ENCODE measurements at places on chromosomes 7 and 10.

GRCh38 chr7:49244543-49244942 is 320.2 kb downstream of the CDC14C start:
- DNase-seq = no peak

GRCh38 chr10:104479906-104480593 is 126.4 kb downstream of the CFAP58 start:
- DNase-seq = no peak

DNA sequence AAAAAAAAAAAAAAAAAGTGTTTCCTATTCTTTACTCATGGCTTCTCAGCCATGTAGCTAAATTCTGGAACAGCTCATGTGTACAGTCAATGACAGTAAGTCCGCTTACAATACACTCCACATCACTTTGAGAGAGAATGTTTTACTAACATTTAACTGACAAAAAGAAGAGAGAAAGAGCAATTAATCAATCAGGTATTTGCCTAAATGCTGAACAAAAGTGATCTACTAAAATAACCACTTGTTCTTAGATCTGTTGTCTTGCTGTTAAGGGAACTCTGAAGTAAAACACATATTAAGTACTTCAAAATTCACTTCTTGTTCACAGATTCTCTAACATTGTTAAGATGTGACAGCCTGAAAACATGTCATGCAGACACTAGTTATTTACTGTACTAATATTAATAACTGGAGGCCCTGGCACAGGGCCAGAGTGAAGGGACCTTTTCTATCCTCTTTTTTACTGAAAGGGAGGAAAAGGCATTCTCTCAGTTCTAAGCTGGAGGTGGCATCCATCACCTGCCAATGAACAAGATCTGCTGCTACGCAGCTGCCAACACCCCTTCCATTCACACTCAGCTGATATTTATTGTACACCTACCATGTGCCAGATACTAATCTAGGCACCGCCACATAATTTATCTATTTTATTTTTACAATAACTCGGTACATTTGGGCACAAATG is 72.6 kb downstream of the AHR start:
- DNase-seq = no peak

- DNase-seq = no peak
Measured at GRCh38 chr7:151386301-151387160, 23.3 kb downstream of the WDR86 start.

DNA sequence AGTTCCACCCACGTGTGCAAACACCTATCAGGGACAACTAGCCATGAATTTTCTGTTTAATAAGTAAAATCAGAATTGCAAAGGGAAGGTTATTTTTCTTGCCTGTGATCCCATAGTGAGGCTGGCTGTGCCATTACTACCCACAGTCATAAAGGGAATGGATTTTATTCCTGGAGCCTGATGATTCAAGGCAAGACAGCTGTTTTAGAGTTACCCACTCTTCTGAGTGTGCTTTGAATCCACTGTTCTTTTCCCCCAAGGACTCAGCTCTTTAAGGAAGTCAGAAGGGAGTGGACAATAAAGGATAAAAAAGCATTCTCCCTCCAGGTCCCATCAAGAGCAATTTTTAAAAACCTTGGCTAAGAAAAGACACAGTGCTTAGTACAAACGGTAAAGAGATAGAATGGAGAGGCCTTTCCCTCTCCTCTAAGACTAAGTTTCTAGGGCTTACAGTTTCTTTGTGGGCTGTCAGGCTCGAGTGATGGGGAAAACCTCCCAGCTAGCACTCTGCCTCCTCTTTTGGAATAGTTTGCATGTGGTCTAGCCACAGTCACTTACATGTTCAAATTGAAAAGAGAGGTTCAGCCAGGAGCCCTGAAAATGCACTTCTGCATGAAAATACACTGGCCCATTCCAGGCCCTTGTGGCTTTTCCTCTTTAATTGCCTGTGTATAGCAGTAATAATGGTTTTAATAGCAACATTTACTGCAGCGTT is 5.1 kb upstream of the LRRC4 start:
- no peak for DNase-seq

GRCh38 chr7:8481752-8482446 is 48.5 kb downstream of the NXPH1 start:
- DNase-seq = no peak

DNA sequence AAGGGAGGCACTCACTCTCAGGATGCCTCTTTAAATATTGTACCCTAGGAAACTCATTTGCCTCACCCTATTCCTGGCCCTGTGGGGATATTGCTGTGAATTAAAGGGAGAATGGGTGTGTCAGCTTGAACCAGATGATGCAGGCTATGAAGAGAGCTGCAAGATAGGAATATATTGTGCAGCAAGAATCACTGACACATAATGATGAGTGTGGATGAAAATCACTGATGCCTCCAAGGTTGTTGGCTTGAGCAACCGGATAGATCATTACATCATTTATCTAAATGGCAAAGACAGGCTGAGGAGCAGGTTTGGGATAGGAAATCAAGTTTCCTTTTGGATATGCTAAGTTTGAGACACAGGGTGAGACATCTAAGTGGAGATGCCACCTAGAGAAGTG is 6.2 kb downstream of the SLC26A4 start:
- no peak for DNase-seq

DNA sequence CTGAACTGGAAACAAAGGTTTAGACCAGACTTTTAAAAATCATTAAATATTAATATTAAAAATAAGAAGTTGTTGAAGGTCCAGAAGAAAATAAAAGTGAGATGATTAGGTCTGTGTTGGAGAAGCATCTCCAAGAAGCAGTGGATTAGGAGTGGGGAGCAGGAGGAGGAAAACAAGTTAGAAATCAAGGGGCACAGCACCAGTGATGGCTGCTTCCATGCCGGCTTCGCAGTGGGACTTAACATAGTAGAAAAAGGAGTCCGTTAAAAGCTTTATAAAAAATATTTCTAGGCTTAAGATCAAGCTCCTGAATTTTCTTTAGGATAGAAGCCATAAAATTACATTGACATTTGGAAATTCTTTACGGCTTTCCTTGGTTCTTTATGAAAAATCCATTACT is 95.8 kb downstream of the CDC14C start:
- DNase-seq = no peak

DNA sequence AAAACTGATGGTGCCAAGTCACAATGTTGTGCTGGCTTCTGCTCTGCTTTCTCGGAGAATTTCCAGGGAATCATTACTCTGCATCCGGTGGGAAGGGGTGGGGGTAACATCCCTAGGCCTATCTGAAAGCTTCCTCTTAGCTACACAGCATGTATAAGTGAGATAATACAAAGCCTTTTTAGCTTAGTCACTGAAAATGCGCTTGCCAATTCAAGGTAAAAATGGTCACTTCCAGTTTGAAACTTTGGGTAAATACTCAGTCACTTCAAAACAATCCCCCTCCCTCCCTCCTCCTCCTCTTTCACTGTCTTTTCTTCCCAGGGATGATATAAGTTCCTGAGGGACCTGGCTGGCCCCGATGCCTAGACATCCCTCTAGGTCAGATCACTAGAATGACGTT is 57.3 kb upstream of the APBB1IP start:
- DNase-seq = no peak

- DNase-seq = no peak
Measured at GRCh38 chr7:2425749-2426148, 22.3 kb downstream of the CHST12 start.

DNA sequence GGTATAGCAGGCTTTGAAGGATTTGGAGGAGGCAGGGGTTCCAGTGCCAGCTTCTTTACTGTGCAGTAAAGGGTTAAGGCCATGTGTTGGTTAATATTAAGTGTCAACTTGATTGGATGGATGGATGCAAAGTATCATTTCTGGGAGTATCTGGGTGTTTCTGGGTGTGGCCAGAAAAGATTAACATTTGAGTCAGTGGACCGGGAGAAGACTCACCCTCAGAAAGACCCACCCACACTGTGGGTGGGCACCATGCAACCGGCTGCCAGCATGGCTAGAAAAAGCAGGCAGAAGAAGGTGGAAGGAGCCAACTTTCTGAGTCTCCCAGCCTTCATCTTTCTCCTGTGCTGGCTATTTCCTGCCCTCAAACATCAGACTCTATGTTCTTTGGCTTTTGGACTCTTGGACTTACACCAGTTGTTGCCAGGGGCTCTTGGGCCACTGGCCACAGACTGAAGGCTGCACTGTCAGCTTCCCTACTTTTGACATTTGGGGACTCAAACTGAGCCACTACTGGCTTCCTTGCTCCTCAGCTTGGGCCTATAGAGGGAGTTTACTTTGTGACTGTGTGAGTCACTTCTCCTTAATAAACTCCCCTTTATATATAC is 6.8 kb upstream of the TRUB1 start:
- DNase-seq = no peak

- DNase-seq = no peak
Measured at GRCh38 chr10:127945341-127945758, 38.4 kb downstream of the PTPRE start.

- DNase-seq = no peak
Measured at GRCh38 chr10:22666287-22667092, 47.9 kb downstream of the PIP4K2A start.
